Activated CD4-positive, alpha-beta T cell treated with anti-CD3 and anti-CD28 coated beads, Interleukin-2, amount 50 U/mL, for 1 hour (primary cell): ENCODE measurements at places on chromosomes 5 and 9.
A peak's percentile ranks its signal among the peaks of the same experiment; 100 is the strongest.

- DNase-seq = no peak
Measured at GRCh38 chr5:30392897-30393296, 800.6 kb upstream of the CDH6 start.

DNA sequence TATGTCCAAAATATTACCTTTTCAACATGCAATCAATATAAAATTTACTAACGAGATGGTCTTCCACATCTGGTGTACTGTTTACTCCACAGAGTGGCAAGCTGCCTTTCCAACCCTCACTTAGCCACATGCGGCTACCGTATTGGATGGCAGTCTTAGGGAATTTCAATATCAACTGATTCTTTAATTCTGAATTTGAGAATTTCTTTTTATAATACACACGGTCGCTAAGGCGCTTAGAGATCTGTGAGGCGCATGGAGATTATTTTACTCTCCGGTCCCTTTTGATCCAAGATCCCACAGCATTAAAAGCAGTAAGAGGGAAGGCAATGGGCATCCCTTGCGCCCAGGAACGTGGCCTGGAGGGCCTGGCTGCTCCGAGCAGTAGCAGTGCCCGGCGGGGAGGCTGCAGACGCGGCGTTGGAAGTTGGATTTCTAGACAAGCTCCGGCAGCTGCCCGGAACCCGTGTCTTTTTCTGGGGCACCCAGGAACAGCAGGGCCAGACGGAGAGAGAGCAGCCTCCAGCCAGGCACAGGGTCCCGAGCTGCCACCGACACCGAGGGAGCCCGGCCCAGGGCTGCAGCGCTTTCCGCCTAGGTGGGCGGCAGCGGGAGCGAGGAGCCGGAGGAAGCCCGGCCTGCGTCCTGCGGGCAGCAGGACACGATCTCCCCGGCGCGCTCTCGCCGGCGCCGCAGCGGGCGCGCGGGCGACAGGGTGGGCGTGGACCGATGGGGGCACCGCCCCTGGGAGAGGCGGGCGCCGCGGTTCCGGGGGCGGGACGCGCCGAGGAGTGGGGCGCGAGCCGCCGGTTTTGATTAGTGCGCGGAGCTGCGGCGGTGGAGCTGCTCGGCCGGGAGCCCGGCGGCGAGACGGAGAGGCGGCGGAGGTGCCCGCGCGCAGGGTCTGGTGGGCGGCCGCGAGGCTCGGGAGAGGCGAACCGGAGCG lies at the start of gene UGCG:
Gene UGCG (plus strand): TSS at position 819 of the 946 bp plus-strand sequence. CDS start 402 bp downstream, outside the sequence.
- DNase-seq = peak; percentile 82

GRCh38 chr5:75214928-75215327 lies 21.8 kb downstream of the ANKRD31 start:
- DNase-seq = no peak

GRCh38 chr5:54758038-54758437 lies 227.4 kb downstream of the ESM1 start:
- DNase-seq = no peak

DNA sequence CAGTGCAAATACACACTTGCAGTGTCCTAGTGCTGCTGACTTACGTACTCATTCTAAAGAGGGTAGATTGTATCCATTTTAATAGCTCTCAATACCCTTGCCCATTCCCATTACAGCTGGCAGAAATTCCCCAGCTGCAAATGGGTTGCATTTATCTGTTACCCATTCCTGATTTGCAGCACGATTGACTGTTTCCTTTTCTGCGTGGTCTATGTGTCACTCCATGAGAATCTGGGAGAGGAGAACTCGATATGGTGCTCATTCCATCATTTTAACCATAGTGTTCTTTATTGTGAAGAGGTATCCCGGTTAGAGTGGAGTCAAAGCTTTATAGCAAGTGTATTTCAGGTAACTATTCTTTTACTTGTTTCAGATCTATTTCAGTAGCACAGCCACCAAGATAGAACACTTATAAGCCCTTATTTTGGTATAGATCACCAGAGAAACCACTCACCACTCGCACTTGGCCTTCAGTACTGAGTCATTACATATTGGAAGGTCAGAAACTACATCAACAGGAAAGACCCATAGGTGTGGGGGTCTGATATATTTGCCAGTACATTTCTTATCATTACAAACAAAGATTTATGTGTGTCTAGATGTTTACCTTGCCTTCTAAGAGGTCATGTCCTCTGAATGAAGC lies 139.5 kb downstream of the MUSK start:
- no peak for DNase-seq

DNA sequence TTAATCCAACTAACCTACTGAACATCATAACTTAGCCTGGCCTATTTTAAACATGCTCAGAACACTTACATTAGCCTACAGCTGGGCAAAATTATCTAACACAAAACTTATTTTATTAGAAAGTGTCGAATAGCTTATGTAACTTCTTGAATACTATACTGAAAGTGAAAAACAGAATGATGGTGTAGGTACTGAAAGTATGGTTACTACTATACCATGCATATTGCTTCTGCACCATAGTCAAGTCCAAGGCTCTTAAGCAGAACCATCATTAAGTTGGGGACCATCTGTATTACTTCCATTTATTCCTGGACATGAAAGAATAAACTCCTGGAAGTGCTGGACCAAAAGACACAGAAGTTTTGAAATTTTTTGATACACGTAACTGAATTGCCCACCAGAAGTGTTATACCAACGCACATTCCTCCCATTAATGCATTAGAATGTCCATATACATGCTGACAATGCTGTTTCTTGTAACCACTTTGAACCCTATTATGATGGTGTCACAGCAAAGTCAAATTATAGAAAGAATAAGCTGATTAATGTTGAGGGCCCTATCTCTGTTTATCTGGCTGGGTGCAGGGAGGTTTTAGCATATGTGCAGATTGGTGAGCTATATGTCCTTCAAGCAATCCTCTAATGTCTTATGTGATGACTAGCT lies 375.7 kb downstream of the ACTL7B start:
- DNase-seq = no peak

GRCh38 chr5:40485021-40485998 lies 194.4 kb upstream of the PTGER4 start:
- DNase-seq = no peak
